ENCODE measurements at places on chromosomes 6 and 20.

DNA sequence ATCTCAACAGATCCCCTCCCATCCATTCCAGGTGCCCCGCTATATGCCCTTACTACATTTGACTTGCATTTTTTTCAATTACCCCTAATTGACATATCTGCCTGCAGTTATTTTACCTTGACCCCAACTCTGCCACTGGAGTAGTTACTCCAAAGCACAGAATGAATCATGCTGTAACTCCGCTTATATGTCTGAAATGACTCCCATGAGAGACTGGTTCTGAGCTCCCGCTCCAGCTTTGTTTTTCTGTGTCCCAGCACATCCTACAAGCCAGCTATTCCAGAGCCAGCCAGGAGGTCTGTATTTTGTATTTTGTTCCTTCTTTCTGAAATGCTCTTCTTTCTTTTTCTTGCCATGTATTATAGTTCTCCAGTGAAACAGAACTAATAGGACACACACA, 10.9 kb upstream of the NOX3 start:
- DNase-seq = no peak

GRCh38 chr6:142289687-142290086, 12.1 kb upstream of the ADGRG6 start:
- DNase-seq = no peak

DNA sequence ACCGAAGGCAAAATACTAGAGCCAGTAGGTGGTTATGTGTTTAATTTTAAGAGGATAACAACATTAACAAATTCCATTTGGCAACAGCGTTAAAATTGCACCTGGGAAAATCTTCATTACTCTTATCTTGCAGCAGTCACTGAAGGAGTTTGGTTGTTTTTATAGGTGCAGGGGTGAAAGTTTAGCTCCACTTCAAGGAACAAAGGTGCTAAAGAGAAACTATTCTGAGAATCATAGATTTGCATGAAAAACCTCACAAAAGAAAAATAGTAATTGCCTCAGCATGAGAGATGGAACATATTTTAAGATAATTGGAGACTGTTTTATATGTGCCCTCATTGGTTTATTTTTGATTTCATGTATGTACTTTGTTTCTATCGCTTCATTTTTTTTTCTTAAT, 444.4 kb downstream of the UTRN start:
- no peak for DNase-seq

DNA sequence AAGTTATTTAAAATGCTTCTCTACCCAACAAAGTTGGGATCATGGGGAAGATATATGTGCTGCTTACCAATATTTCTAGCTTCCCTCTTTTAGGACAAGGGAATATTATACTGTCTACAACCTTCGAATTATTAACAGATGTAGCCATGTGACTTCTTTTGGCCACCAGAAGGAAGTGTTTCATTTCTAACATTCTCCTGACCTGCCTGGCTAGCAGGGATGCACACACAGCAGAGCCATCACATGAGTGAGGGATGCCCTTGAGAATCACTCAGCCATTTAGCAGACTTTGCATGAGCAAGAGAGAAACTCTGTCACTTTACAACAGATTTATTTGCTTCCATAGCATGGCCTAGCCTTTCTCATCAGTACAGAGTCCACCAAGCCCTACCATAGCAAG, 230.7 kb upstream of the MARCKS start:
- DNase-seq = no peak

- DNase-seq = no peak
Observed at GRCh38 chr6:111494951-111495635, 12.1 kb upstream of the REV3L start.

DNA sequence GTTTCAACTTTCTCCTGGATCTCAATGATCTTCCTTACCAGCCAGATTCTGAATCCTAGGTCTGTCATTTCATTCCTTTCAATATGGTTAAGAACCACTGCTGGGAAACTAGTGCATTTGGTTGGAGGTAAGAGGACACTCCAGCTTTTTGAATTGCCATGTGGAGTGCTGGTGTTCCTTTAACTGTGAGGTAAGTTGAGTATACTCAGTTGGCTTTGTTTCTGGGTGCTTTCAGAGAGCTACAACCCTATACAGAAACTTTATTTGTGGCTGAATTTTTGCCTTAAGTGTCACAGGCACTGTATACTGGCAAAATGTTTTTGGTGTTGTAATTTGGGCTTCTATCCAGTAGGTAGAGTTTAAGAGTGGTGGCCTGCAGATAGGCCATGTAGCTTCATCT, 175.8 kb downstream of the TBC1D32 start:
- DNase-seq = no peak

DNA sequence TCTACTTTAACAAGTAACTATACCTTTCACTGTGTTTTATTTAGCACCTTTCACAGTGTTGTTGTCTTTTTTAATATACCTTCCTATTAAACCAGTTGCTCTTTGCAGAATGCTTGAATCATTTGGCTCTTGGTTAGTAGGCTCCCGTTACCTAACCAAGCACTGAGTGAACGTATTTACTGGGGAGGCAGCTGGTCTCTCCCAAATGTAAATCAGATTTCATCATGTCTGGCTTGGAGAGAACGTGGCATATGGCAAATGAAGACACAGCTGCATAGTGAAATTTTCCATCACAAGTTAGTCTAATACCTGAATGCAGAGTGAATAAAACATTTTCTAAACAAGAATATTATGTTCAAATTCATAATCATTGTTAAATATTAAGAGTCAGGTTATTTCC, 12.4 kb downstream of the HTR1E start:
- no peak for DNase-seq

- DNase-seq = no peak
Observed at GRCh38 chr20:41475503-41475902, 108.9 kb upstream of the EMILIN3 start.

DNA sequence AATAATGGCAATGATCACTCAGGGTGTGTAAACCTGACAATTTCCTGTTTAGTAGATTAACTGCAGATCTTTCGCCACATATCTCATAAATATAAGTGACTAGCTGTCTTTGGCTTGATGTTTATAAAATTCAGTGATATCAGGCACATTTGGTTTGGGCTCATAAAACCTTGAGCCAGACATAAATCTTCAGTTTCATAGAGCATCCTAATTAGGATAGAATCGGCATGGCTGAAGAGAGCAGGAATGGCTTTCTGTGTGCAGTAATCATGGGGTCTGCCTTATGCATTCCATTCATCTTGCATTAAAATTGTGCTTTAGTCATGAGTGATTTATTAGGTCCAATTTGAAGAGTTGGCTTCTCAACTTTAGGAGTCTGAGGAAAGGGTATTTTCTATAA, 27.2 kb downstream of the AIG1 start:
- DNase-seq = no peak

GRCh38 chr6:87675004-87675681, 26.9 kb downstream of the AKIRIN2 start:
- DNase-seq = no peak

DNA sequence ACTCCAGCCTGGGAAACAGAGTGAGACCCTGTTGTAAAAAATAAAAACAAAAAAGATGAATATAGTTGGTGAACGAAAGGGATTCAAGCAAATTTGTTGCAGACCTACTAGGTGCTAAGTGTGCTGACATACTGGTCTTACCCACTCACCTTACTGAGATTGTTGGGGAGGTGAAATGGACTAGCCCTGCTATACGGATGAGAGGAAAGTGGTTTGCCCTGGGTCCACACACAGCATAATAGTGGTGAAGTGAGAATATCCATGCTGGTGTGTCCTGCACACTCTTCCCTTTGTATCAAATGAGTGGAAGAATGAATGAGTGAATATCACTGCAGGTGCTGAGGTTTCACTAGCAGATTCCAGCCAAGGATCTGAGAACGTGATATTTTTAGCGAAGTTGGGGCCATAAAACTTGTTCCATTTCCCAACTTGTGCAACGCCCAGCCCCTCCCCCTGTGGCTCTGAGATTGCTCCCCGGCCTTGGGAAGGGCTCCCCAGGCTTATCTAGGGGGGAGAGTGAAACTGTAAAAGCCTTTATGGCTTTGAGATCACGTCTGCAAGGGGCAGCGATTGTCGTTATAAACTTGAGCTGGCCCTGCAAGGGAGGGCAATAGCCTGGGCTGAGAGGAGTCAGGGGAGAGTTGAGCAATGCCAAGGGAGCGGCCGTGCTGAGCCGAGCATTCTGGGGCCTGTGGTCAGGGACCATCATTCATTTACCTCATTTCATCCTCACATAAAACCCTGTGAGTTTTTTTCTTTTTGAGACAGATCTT, 33.2 kb upstream of the TTPAL start:
- DNase-seq = no peak

DNA sequence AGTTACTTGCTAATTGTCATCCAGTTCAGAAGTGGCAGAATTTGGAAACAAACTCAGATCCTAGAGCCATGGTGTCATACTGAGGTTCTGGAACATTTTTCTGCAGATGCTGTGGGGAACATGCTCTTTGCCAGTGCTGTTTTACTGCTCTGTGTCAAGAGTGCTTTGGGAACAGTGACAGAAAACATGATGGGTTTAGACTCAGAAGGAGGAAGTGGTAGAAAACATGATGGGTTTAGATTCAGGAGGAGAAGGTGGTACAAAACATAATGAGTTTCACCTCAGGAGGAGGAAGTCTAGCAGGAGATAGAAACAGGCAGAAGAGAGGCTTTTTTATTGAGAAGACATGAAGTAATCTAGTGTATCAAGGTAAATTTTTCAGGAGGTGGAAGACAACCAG, 815.5 kb downstream of the DHX35 start:
- DNase-seq = no peak

GRCh38 chr20:49882171-49882970, 33.0 kb downstream of the SPATA2 start:
- no peak for DNase-seq

DNA sequence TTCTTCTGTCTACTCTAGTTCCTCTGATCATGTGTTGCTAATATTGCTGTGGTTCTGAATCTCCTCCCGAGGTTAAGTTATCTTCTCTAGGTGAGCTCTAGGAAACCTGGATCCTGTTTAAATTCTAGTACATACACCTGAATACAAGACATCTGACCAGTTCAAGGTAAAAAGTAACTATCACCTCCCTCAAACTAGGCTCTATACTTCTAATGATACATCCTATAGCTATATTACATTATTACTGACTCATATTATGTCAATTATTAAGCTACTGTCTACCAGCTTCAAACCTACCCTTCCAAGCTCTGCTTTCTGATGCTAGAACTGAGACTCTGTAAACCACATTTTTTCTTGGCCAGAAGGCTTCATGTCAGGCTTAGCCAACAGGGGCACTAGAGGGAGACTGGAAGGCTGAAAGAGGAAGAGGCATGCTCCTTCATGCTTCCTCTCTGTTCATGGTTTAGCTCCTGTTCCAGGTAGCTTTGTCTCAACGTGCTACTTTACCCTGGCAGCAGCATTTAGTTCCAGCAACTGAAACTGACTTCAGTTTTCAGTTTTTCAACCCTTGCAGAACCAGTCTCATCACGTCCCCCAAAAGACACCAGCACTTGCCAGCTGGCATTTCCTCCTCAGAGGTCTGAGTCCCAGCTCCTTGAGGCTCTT, 148.4 kb upstream of the TOP1 start:
- DNase-seq = no peak

- no peak for DNase-seq
Observed at GRCh38 chr6:107418118-107418517, 41.2 kb downstream of the PDSS2 start.

GRCh38 chr6:169042061-169042460, 211.6 kb downstream of the THBS2 start:
- no peak for DNase-seq

- no peak for DNase-seq
Observed at GRCh38 chr6:152783217-152783878, 32.8 kb downstream of the VIP start.

- no peak for DNase-seq
Observed at GRCh38 chr6:37010402-37010892, 5.0 kb downstream of the FGD2 start.

DNA sequence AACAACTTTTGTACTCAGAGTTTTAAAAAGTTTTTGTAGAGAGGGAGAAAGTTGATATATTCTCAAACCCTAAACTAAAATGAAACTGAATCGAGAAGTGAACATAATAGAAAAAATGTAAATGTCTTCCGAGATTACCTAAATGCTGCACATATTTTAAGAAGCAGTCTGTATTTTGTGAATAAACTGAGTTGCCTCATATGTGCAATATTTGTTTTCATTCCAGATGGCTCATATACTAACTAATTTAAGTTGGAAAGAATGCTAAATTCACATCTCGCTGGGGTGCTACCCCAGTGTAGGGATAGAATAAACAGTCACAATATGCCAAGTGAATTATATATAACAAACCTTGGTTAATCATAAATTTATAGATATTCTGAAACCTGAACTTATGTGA, 285.9 kb upstream of the THEMIS start:
- no peak for DNase-seq

DNA sequence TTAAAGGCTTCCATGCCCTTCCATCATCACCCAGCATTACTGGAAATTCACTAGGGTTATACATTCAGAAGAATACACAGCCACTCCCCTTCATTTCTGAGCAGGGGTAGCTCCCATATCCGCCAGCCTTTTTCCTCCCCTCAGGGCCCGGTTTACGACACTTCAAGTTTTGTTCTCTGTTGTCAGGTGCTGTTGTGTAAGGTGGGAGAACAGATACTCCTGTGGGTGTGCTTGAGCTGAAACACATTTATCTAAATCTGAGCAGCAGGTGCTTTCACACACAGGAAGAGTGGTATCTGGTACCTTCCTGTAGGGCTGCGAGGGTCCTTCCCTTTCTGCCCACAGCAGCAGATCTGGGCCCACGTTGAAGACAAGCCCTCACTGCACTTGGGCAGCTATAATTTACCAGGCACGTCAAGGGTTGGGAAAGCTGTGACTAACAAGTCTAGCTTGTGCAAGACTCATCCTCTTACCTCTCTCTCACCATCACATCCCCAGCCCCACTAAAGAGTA, 215.8 kb upstream of the RREB1 start:
- no peak for DNase-seq

- DNase-seq = no peak
Observed at GRCh38 chr20:52410182-52410647, 218.6 kb upstream of the ZFP64 start.

DNA sequence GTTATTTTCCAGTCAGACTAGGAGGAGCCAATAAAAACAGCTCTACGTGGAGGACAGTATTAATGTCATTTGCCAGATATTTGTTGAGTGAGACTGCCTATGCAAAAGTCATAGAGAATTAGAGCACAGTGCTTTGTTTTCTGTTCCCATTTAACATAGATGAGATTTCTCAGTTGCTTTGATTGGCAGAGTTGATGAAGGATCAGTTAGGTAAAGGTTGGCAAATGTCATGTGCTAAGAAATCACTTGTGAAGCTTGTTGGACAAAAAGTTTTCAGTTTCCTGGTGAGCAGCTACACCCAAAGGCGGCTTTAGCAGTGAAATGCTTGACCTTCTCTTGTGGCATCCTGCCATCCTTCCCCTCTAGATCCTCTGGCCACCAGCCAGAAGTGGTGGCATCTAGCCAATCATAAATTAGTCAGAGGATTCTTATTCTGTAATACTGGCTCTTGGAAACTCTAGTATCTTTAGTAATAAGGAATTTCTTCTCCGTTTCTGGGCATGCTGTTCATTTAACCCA, 37.0 kb downstream of the BCKDHB start:
- no peak for DNase-seq
